Astrocyte (in vitro differentiated cells and primary cell): ENCODE measurements at places on chromosomes 6 and 20. TPM values are rescaled to one million over a fixed set of nuclear protein-coding genes. Genes with fewer than 3 reads are reported as not detected.

TAP1 gene
- 135 and 160 TPM in 2 replicates for total RNA-seq

KHDC1L gene
- total RNA-seq = not detected in 2 replicates

DHX35 gene
- total RNA-seq = 7.8 TPM in 2 replicates

PTGIS gene
- total RNA-seq = 1.9 and 3.1 TPM in 2 replicates

COL19A1 gene
- total RNA-seq = 0.10 and 0.18 TPM in 2 replicates

NRN1 gene
- 0.82 and 1.0 TPM in 2 replicates for total RNA-seq

ANKEF1 gene
- 2.6 and 3.4 TPM in 2 replicates for total RNA-seq

SERPINB6 gene
- total RNA-seq = 68.4 and 75.3 TPM in 2 replicates

LAMA4 gene
- total RNA-seq = 2.0 and 5.0 TPM in 2 replicates

UBE2V1 gene
- 136 and 139 TPM in 2 replicates for total RNA-seq

MEI4 gene
- 0.54 and 0.58 TPM in 2 replicates for total RNA-seq

STX11 gene
- 1.9 and 2.0 TPM in 2 replicates for total RNA-seq

GRCh38 chr6:82076916-82077315 lies 170.6 kb downstream of the IBTK start:
- no peak for DNase-seq

DNA sequence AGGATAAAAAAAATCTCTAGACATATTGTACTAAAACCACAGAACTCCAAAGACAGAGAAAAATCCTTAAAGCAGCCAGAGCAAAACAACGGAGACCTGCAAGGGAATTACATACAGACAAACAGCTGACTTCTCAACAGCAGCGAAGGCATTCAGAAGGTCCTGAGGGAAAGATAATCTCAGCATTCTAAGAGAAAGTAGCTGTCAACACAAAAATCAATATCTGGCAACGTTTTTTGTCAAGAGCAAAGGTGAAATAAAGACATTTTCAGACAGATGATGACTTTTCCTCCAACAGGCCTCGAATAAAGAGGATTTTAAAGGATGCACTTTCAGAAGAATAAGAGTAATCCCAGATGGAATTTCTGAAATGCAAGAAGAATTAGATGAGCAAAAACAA lies 6.1 kb upstream of the SCGN start:
- DNase-seq = no peak

- DNase-seq = peak; percentile 20
Measured at GRCh38 chr6:126804332-126805064, 314.0 kb upstream of the RSPO3 start.

- DNase-seq = no peak
Measured at GRCh38 chr20:3885715-3886114, 3.5 kb upstream of the PANK2 start.

- no peak for DNase-seq
Measured at GRCh38 chr20:22438926-22439325, 145.4 kb downstream of the FOXA2 start.

DNA sequence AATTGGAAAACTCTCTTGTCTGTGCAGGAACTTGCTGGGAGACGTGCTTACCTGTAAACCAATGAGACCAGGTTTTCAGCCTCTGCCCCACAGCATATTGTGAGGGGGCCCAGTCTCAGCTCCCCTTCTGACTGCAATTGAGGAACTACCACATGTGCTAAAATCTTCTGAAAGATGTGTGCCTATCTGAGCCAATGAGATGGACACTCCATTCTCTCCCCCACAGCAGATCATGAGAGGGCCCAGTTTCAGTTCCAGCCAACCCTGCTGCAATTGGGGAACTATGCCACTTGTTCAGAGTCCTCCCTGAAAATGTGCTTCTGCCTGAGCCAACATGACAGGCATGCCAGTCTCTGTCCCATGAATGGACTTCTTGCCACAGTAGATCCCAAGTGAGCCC lies 20.9 kb upstream of the PI3 start:
- no peak for DNase-seq

DNA sequence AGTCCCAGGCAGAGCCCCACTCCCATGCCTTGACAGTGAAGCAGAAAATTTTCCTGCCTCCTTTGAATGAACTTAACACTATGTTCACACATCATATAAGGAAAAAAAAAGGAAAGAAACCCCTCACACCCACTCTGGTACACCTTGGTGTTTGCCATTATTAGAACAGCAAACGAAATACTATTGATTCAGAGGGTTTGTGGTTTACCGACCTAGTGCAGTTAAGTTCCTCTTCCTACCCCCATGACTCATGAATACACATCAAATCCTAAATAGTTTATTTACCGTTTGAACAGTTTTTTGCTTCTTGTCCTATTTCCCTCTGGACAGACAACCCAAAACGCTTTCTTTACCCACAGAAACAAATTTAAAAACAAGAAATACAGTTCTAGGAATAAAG lies 237.7 kb downstream of the FOXA2 start:
- DNase-seq = no peak

- no peak for DNase-seq
Measured at GRCh38 chr6:32551410-32551809, 21.3 kb upstream of the HLA-DRB5 start.

- DNase-seq = no peak
Measured at GRCh38 chr20:33210371-33210770, 6.8 kb upstream of the BPIFA3 start.

GRCh38 chr6:69368613-69369012 lies 428.2 kb downstream of the LMBRD1 start:
- DNase-seq = no peak

DNA sequence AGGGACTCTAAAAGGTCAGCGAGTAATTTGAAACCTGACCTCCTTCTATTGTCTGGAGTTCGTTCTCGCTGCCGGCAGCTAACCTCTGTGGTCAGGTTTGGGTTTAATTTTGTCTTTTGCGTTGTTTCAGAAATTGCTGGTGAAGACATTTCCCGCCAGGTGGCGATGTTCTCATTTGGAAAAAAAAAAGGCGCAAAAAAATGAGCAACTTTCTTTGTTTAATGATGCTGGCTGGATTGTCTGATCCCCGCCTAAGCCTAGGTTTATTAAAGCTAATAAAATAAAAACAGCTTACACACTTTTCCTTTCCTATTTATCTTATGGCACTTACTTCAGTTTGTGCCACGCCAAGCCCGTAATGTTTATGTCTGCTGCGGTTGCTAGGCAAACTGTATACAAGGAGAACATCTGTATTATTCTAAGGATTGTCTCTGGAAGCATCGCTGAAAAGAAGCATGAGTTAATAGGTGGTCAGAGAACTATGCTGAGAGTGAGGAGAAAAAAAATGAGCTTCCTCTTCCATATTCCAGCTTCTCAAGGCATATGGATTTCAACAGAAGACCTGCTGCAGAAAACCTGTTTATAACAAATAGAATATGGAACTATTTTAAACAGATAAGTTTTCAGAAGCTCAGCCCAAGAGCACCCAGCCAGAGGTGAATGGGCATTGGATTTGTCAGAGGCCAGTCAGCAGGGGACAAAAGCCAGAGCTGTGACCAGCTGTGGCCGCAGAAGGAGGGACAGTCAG lies 205.7 kb downstream of the DOK5 start:
- DNase-seq = peak; percentile 2

DNA sequence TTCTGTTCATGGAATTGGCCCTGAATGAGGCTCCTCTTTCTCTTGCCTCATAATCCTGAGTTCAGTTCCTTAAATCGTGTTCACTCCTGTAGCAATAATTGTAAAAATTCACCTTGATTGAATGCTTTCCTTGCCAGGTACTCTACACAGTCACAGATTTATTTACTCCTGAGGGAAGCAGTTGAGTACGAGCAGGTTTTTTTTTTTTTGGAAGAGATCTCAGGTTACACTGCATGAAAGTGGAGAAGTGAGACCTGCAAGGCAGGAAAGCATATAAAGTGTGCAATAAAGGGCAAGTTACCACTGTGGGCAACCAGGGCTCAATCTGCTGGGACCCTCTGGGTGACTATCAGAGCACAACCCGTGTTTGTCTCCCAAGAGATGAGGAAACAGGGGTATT lies 93.0 kb upstream of the DOK5 start:
- DNase-seq = no peak

- DNase-seq = no peak
Measured at GRCh38 chr6:169240125-169240524, 13.5 kb downstream of the THBS2 start.

GRCh38 chr6:34597605-34598353 lies 41.6 kb upstream of the SPDEF start:
- no peak for DNase-seq

- DNase-seq = no peak
Measured at GRCh38 chr6:1809291-1809988, 199.7 kb downstream of the FOXC1 start.

GRCh38 chr6:89278956-89279355 lies 36.1 kb downstream of the GABRR2 start:
- DNase-seq = no peak

GRCh38 chr20:32989507-32990283 lies 14.5 kb downstream of the SUN5 start:
- DNase-seq = no peak
